Neural progenitor cell (in vitro differentiated cells): ENCODE measurements at places on chromosomes 2 and 18. TPM values are rescaled to one million over a fixed set of nuclear protein-coding genes. Genes with fewer than 3 reads are reported as not detected.

- H3K27me3 ChIP-seq, result peaks cover 7% of the 10 kb centered on the region
- no peaks in the 10 kb centered on the region for H3K4me1 ChIP-seq
- no peak for DNase-seq
- no peak overlapping the region for H3K27ac ChIP-seq
- no peak overlapping the region for H3K4me3 ChIP-seq
- no peaks in the 10 kb centered on the region for H3K36me3 ChIP-seq
Measured at GRCh38 chr2:20645301-20645701, 5.6 kb downstream of the HS1BP3 start.

GRCh38 chr2:170115501-170116229 is 62.3 kb upstream of the MYO3B start:
- H3K36me3 ChIP-seq, result no peaks in the 10 kb centered on the region
- H3K4me3 ChIP-seq, result no peak overlapping the region
- H3K27ac ChIP-seq, result no peak overlapping the region

DNA sequence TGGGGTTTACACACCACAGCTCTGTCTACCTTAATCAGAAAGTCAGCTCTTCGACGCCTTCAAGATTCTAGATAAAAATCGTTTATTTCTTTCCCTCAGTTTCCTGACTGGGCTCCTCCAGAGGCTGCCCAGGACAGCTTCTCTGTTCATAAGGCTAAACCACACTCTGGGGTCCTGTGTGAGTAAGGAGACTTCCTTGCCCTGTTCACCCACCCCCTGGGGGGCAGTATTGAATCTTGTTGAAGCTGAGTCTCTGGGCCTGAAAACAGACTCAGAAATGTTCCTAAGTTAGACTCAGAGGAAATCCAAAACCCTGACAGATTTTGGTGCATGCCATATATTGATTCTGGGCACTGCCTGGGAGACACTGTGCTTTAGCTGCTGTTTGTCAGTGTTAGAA is 43.0 kb downstream of the G6PC2 start:
- peak; percentile 50 for DNase-seq
- no peaks in the 10 kb centered on the region for H3K36me3 ChIP-seq

DNA sequence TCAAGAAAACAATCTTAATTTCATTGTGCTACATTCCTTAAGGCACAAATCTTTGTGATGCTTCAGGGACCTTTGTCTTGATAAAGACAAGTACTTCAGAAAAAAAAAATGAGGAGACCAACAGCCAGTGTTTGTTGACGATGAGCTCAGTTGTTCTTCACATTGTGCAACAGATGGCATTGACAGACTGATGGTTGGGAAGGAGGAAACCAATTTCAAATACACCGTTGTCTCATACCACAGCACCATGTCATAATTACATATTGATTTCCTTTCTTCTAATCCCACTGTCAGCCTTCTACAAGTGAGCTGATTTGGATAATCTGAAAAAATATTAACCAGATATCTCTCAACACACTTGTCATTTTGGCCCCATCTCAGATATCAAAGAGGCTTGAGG is 53.7 kb upstream of the GRB14 start:
- DNase-seq, result no peak
- no peak overlapping the region for H3K27ac ChIP-seq
- H3K27me3 ChIP-seq, result no peaks in the 10 kb centered on the region
- H3K36me3 ChIP-seq, result no peaks in the 10 kb centered on the region
- no peaks in the 10 kb centered on the region for H3K4me1 ChIP-seq

- H3K4me3 ChIP-seq, result no peak overlapping the region
- H3K36me3 ChIP-seq, result peaks cover 6% of the 10 kb centered on the region
- no peak overlapping the region for H3K27ac ChIP-seq
- DNase-seq, result no peak
Measured at GRCh38 chr2:202771741-202772460, 99.7 kb downstream of the ICA1L start.

DNA sequence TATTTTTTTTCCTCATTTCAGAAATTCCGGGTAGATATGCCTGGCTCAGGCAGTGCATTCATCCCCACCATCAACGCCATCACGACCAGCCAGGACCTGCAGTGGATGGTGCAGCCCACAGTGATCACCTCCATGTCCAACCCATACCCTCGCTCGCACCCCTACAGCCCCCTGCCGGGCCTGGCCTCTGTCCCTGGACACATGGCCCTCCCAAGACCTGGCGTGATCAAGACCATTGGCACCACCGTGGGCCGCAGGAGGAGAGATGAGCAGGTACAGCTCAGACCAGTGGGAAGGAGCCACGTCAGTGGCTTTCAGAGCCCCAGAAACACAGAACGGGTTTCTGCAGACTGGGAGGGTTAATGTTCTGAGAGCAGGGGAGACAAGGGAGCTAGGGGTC is 11.4 kb downstream of the FOSL2 start:
- H3K4me3 ChIP-seq, result no peak overlapping the region
- H3K36me3 ChIP-seq, result no peaks in the 10 kb centered on the region
- DNase-seq, result no peak
- H3K4me1 ChIP-seq, result peaks cover 14% of the 10 kb centered on the region
- no peaks in the 10 kb centered on the region for H3K27me3 ChIP-seq
- no peak overlapping the region for H3K27ac ChIP-seq

- H3K4me3 ChIP-seq, result no peak overlapping the region
- H3K36me3 ChIP-seq, result no peaks in the 10 kb centered on the region
- H3K27ac ChIP-seq, result no peak overlapping the region
- DNase-seq, result no peak
Measured at GRCh38 chr2:127665267-127665893, 9.9 kb downstream of the LIMS2 start.

- peak; percentile 85 for DNase-seq
- H3K4me1 ChIP-seq, result peaks cover 5% of the 10 kb centered on the region
- H3K36me3 ChIP-seq, result no peaks in the 10 kb centered on the region
Measured at GRCh38 chr2:84905181-84906107, at the start of gene TMSB10. Gene TMSB10 (plus strand): TSS chr2:84905656.

DNA sequence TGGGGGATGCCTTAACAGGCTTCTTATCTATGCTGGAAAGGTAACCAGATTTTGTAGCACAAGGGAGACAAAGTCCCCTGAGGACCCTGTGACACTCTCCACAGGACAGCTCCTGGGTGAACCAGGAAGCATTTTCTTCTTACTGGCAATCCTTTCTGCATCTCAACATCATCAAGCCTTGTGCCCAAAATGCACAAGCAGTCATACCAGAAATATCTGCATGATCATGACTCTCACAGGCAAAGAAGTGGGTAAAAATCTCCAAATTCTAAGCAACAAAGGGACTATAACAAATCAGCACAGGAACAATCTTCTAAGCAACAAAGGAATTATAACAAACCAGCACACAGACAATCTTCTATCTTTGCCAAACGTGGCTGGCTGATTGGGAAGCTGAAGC is 99.1 kb upstream of the CD226 start:
- peaks cover 3% of the 10 kb centered on the region for H3K4me1 ChIP-seq
- no peak overlapping the region for H3K27ac ChIP-seq
- no peak overlapping the region for H3K4me3 ChIP-seq
- DNase-seq, result no peak

- H3K27me3 ChIP-seq, result no peaks in the 10 kb centered on the region
- H3K36me3 ChIP-seq, result peaks cover 12% of the 10 kb centered on the region
- no peak overlapping the region for H3K4me3 ChIP-seq
- no peaks in the 10 kb centered on the region for H3K4me1 ChIP-seq
- DNase-seq, result no peak
Measured at GRCh38 chr18:9206421-9206820, 69.8 kb downstream of the ANKRD12 start.

DNA sequence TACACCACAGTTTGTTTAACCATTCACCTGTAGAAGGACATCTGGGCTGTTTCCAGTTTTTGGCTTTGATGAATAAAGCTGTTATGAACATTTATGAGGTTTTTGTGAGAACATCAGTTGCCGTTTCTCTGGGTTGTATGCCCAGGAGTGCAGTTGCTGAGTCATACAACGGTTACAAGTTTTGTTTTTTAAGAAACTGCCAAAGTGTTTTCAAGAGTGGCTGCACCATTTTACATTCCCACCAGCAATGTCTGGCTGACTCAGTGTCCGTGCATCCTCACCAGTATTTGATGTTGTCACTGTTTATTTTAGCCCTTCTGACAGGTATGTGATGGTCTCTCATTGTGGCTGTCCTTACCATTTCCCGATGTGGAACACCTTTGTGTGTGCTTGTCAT is 48.0 kb upstream of the GPR17 start:
- H3K4me1 ChIP-seq, result no peaks in the 10 kb centered on the region
- H3K27ac ChIP-seq, result no peak overlapping the region
- no peaks in the 10 kb centered on the region for H3K36me3 ChIP-seq

DNA sequence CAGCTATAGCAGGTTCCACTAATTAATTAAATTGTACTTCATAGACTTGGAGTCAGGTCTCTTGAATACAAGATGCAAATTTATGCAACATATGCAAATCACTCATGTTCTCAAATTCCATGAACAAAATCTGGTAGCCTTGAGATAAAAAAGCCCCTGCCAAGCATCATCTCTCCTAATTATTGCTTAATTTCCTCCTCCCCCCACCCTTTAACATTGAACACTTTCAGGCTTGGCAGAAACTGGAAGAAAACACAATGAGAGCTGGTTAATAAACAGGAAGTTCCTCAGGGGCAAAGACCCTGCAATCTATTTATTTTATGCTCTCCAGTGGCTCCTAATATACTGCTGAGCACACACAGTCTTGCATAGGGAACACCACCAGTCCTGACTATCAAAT is 35.6 kb upstream of the ACVR1 start:
- no peak for DNase-seq
- no peak overlapping the region for H3K4me3 ChIP-seq
- no peaks in the 10 kb centered on the region for H3K27me3 ChIP-seq
- H3K36me3 ChIP-seq, result no peaks in the 10 kb centered on the region
- H3K27ac ChIP-seq, result no peak overlapping the region

DNA sequence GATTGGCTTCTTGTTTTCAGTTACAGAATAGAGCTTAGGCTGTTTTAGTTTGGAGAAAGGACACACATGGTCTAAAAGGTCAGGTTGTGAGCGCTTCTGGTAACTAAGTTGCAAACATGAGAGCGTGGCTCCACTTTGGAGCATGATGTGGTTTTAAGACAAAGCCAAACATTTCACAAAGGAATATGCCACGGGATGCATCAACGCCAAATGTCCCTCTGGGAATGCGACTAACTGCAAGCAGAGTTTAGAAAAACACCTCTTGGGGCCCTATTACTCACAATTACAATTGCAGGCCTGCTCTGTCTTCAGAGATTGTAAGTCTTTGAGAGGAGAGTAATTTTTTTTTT is 25.4 kb downstream of the MYO7B start:
- DNase-seq, result no peak
- H3K36me3 ChIP-seq, result no peaks in the 10 kb centered on the region
- no peak overlapping the region for H3K27ac ChIP-seq
- H3K4me1 ChIP-seq, result no peaks in the 10 kb centered on the region
- no peak overlapping the region for H3K4me3 ChIP-seq

GRCh38 chr2:147433822-147434221 is 411.0 kb upstream of the ACVR2A start:
- no peak overlapping the region for H3K27ac ChIP-seq
- no peaks in the 10 kb centered on the region for H3K27me3 ChIP-seq
- no peak overlapping the region for H3K4me3 ChIP-seq
- H3K36me3 ChIP-seq, result no peaks in the 10 kb centered on the region

- no peak overlapping the region for H3K4me3 ChIP-seq
- no peaks in the 10 kb centered on the region for H3K4me1 ChIP-seq
- no peaks in the 10 kb centered on the region for H3K36me3 ChIP-seq
- H3K27me3 ChIP-seq, result no peaks in the 10 kb centered on the region
Measured at GRCh38 chr2:215579809-215580208, 143.9 kb upstream of the FN1 start.

GRCh38 chr2:241469746-241470145 is 38.6 kb downstream of the STK25 start:
- no peak for DNase-seq
- H3K4me3 ChIP-seq, result no peak overlapping the region

- DNase-seq, result peak; percentile 38
- H3K4me1 ChIP-seq, result peaks cover 29% of the 10 kb centered on the region
- peaks cover 5% of the 10 kb centered on the region for H3K36me3 ChIP-seq
- H3K27ac ChIP-seq, result peak overlapping the region; percentile 30
- H3K27me3 ChIP-seq, result no peaks in the 10 kb centered on the region
Measured at GRCh38 chr2:135962366-135963123, 22.9 kb downstream of the DARS1 start.

DNA sequence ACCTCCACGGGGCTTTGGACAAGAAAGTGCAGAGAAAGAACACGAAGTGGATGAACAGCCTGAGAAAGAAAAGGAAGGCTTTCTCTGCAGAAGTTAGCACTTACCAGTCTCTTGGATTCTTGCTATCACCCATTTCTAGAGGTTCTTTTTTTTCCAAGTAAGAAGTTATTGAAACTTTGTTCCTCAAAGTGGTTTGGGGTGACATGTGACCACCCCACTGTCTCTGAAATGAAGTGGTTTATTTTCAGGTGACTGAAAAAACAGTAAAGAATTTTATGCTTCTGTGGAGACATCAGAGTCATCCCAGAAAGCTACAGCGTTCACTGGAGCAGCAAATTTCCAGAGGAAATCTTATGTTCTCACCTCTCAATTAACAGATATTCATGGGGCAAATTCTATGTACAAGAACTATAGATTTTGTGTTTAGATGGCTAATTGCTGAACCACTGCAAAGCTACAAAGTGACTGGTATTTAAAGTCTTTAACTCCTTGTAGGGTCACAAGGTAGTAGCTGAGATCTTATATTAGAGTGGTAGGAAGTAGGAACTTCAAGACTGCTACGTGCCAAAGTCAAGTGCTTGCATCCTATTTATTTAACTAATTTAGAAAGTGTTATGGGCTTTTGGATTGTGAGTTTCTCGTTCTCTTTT is 267.5 kb downstream of the TGIF1 start:
- H3K4me3 ChIP-seq, result no peak overlapping the region
- DNase-seq, result no peak
- H3K36me3 ChIP-seq, result no peaks in the 10 kb centered on the region

- peaks cover 92% of the 10 kb centered on the region for H3K27me3 ChIP-seq
- peaks cover 39% of the 10 kb centered on the region for H3K4me1 ChIP-seq
- DNase-seq, result peak; percentile 64
- peak overlapping the region; percentile 78 for H3K4me3 ChIP-seq
Measured at GRCh38 chr18:26550998-26551694, 2.8 kb upstream of the KCTD1 start.

DNA sequence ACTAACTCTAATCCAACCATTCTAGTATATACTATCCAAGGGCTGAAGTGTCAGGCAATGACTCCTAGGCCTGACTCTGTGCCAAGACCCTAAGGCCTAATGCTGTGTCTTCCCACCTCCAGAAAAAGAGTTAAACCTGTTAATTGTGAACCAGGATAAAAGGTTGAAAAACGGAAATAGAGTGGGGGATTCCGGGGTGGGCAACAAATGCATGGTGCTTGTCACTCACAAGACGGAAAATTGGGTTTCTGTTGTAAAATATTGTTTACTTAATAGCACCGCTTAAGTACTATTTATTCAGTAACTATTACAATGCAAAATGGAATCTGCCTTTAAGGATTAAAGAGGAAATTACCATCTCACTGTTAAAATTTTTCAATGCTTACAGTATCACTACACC is 3.2 kb downstream of the STK17B start:
- peaks cover 43% of the 10 kb centered on the region for H3K4me1 ChIP-seq
- no peak overlapping the region for H3K27ac ChIP-seq
- DNase-seq, result no peak
- H3K36me3 ChIP-seq, result no peaks in the 10 kb centered on the region
- no peak overlapping the region for H3K4me3 ChIP-seq
- H3K27me3 ChIP-seq, result peaks cover 19% of the 10 kb centered on the region

Gene RIT2
- total RNA-seq, result not detected in 2 replicates

Gene CKAP2L
- total RNA-seq, result 28.2 and 53.7 TPM in 2 replicates

Gene CCBE1
- total RNA-seq, result 2.9 and 6.4 TPM in 2 replicates

Gene NOSTRIN
- not detected in 2 replicates for total RNA-seq

Gene TBR1
- 0.09 TPM in 1 of 2 replicates, not detected in the other for total RNA-seq

Gene ERFE
- 0.09 TPM in 1 of 2 replicates, not detected in the other for total RNA-seq

Gene HOXD12
- not detected in 2 replicates for total RNA-seq

Gene FAM228B
- 27.1 and 31.2 TPM in 2 replicates for total RNA-seq

Gene RHOB
- 16.1 and 28.7 TPM in 2 replicates for total RNA-seq

Gene HS1BP3
- total RNA-seq, result 10.0 and 19.5 TPM in 2 replicates
